ENCODE measurements at places on chromosomes 2 and 18.

GRCh38 chr18:75418293-75419005, 9.1 kb downstream of the SMIM21 start:
- DNase-seq = no peak

DNA sequence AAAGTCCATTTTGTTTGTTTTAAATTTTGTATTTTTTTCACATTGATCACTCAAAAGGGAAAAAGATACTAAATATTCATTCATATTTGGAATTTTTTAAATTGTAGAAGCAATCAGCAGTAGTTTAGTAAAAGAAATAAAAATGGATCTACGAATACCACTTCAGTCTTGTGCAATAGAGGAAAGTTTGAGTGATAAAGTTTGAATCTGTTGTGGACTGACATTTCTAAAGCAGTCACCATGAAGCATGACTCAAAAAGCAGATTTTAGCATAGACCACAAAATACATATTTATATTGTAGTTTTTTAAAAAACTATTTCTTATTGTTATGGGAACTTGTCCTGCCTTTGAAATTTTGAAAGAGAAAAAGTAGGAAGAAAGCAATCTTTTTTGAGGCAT, 520.5 kb upstream of the ZEB2 start:
- no peak for DNase-seq

DNA sequence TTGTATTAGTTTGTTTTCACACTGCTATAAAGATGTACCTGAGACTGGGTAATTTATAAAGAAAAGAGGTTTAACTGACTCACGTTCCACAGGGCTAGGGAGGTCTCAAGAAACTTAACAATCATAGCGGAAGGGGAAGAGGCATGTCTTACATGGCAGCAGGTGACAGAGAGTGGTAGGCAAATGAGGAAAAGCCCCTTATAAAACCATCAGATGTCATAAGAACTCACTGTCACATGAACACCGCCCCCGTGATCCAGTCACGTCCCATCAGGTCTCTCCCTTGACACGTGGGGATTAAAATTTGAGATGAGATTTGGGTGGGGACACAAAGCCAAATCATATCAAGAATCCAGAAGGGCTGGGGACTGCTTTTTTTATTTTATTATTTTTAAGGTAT, 120.0 kb downstream of the GALNT14 start:
- DNase-seq = no peak

DNA sequence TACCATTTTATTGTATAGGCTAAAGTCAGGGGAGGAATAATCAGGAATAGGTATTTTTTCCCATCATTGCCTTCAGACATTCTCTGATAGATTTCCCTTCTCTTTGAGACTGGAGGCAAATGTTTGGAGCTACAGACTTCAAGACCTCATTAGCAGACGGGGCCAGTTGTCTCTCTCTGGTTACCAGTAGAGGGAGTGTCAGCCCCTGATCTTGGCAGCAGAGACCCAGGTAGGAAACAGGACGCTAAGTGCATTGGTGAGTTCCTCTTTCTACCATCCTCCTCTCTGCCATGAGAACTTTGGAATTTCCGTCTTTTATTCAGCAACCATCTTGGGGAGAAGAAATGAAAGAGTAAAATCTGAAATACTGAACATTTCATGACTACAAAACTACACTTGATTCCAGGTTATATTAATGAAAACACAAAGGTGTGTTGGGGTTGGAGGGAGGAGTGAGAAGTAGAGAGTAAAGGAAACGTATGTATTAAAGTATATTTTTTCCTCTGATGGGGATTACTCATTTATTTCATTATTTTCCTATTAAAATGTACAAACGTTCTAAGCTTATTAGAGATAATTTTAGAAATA, 186.2 kb upstream of the GCFC2 start:
- no peak for DNase-seq

GRCh38 chr18:3163968-3164367, 55.8 kb downstream of the MYOM1 start:
- DNase-seq = no peak

- no peak for DNase-seq
Observed at GRCh38 chr2:200770847-200771246, 40.9 kb upstream of the BZW1 start.

- no peak for DNase-seq
Observed at GRCh38 chr2:163888591-163888990, 152.8 kb upstream of the FIGN start.

GRCh38 chr2:31704561-31705212, 123.9 kb upstream of the SRD5A2 start:
- DNase-seq = no peak

DNA sequence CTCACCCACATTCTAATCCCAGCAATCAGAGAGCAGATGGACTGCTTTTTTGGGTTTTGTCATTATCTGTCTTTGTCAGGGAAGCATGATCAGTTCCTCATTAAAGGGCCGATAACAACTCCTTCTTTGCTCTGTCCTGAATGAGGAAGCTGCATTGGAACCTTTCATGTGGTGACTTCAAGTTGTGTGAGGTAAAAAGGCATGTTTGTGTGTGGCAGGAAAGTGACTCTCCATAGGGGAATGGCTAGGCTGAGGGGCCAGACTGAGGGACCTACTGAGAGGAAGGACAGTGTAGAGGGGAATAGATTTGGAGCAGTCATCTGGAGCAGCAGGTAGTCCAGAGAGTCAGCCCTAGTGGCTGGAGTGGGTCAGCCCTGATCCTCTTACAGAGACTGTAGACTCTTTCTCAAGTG, 23.6 kb upstream of the LRRTM1 start:
- DNase-seq = no peak

- no peak for DNase-seq
Observed at GRCh38 chr2:75565472-75566462, 5.0 kb upstream of the EVA1A start.
